ENCODE measurements at places on chromosomes 5 and 9. TPM values are rescaled to one million over a fixed set of nuclear protein-coding genes. Genes with fewer than 3 reads are reported as not detected.

Gene CTXN3
- not detected for total RNA-seq

Gene TYRP1
- 14,252 TPM for total RNA-seq

Gene TUSC1
- 13.7 TPM for total RNA-seq

Gene CDH18
- total RNA-seq: not detected

Gene NUTM2G
- total RNA-seq: not detected

Gene ARHGEF37
- total RNA-seq: 6.2 TPM

Gene TAF1L
- not detected for total RNA-seq

Gene OMD
- under 0.01 TPM for total RNA-seq
